ENCODE measurements at places on chromosomes 1 and 21.

- no peak for DNase-seq
Measured at GRCh38 chr1:161722406-161722805, 1.1 kb downstream of the FCRLB start.

DNA sequence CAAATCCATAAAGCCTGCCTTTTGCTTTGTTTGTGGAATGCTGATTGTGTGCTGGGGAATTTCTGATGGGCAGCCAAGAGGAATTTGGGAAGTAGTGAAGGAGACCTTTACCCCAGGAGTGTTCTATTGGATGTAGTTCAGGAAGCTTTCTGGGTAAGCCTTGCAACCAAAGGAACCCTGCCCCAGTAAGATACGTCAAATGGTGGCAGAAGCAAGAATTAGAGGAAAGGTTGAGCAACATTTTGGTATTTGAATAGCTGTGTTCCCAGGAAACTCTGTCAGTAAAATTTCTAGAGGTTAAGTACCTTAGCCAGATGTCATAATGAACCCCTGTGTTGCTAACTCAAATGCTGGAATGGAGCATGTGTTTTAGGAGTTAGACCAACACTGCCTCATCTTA lies 6.4 kb downstream of the MGST3 start:
- no peak for DNase-seq

- DNase-seq, result peak; percentile 45
Measured at GRCh38 chr1:91884459-91885212, 1.3 kb downstream of the TGFBR3 start.

DNA sequence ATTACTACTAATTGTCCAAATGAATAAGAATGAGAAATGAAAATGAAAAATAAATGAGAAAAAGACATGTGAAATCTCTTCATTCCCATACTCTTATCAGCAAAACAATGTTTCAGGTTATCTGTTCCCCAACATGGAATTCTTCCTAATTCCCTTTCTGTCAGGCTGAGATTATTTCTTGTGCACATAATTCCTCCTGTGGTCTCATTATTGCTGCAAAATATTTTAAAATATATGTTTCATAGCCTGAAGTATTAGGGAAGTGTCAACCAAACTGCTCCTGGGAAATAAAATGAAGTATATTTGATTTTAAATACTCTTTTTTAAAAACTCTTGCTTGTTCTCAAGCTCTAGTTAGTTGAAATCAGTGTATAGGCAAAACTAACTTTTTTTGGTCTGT lies 314.9 kb downstream of the USP25 start:
- DNase-seq, result no peak

- no peak for DNase-seq
Measured at GRCh38 chr1:241615043-241615974, 24.9 kb downstream of the CHML start.

- DNase-seq, result no peak
Measured at GRCh38 chr1:115078708-115079107, 10.6 kb downstream of the TSPAN2 start.

DNA sequence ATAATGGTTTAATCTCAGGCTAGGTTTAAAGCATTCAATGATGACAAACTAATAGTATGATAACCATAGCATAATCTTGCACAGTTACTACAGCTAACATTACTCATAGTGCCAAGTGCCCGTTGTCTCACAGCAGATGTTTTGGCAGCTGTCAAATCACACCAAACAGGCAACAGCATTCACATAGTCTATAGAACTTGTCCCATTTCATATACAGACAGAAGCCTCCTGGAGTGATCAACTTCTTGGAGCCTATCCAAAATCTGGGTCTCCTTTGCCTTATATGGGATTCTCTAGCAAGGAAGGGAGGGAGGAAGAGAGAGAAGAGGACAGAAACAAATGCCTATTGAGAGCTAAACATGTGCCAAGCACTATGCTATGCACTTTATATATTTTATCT lies 250.6 kb upstream of the ZP4 start:
- DNase-seq, result no peak

DNA sequence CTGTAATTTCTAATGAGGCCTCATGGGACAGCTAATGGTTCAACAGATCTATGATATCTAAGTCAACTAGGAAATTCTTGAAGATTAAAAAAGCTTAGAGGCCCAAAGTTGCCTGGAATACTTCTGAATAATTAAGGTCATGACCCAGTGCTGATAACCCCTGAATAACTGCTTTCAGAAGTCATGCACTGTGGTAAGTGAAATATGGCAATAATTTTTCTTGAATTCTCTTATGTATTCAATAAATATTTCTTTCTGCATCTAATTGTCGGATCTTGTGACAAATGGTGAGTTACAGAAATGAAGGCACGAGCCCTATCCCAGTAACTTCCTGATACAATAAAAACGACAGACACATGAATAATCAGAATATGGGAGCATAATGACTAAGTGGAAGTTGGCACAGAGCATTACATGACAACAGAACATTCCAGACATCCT lies 219.3 kb upstream of the GREM2 start:
- DNase-seq, result no peak
